ENCODE measurements at places on chromosomes 5 and 9. TPM values are rescaled to one million over a fixed set of nuclear protein-coding genes. Genes with fewer than 3 reads are reported as not detected.

NUTM2F gene
- not detected for total RNA-seq

GLRA1 gene
- not detected for total RNA-seq

IGIP gene
- 13.7 TPM for total RNA-seq

OBP2B gene
- total RNA-seq, result not detected

C1QTNF3 gene
- total RNA-seq, result 1.2 TPM

CCNB1 gene
- total RNA-seq, result 1.2 TPM

CDH18 gene
- not detected for total RNA-seq

DNA sequence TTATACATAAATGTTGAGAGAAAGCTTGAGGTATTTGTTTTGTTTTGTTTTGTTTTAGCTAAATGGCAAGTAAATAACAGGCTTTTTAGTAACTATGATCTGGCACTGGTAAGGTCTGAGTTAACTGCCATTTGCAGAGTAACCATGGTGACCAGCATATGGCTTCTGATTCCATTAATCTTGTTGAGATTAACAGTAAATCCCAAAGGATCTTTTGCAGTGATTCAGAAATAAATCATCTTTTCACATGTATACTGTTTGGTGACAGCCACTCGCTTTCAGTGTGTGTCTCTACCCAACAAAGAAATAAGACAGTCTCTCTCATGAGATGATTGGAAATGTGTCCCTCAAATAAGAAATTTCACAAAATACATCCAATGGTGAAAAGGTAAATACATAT, 235.6 kb downstream of the RAB3C start:
- no peaks in the 10 kb centered on the region for H3K4me1 ChIP-seq
- no peaks in the 10 kb centered on the region for H3K27me3 ChIP-seq
- DNase-seq, result no peak
- no peaks in the 10 kb centered on the region for H3K36me3 ChIP-seq
- H3K4me3 ChIP-seq, result no peak overlapping the region

- no peaks in the 10 kb centered on the region for H3K36me3 ChIP-seq
- peaks cover 8% of the 10 kb centered on the region for H3K4me1 ChIP-seq
Observed at GRCh38 chr5:141412854-141413539, at the start of gene PCDHGA10. TSS of gene PCDHGA10 (plus strand) at chr5:141412987. CDS start at chr5:141413176, 189 bp downstream.

GRCh38 chr9:127987103-127987614, 6.4 kb upstream of the EEIG1 start:
- DNase-seq, result no peak
- H3K27ac ChIP-seq, result peak overlapping the region; percentile 48
- no peaks in the 10 kb centered on the region for H3K27me3 ChIP-seq
- no peaks in the 10 kb centered on the region for H3K36me3 ChIP-seq
- H3K4me1 ChIP-seq, result peaks cover 3% of the 10 kb centered on the region

- H3K4me3 ChIP-seq, result peak overlapping the region; percentile 8
- H3K27me3 ChIP-seq, result no peaks in the 10 kb centered on the region
- H3K27ac ChIP-seq, result peak overlapping the region; percentile 36
- H3K36me3 ChIP-seq, result no peaks in the 10 kb centered on the region
- DNase-seq, result no peak
Observed at GRCh38 chr5:74433255-74433895, 207.2 kb downstream of the ENC1 start.

- no peaks in the 10 kb centered on the region for H3K4me1 ChIP-seq
- no peak overlapping the region for H3K27ac ChIP-seq
- no peak for DNase-seq
- no peaks in the 10 kb centered on the region for H3K27me3 ChIP-seq
- H3K36me3 ChIP-seq, result no peaks in the 10 kb centered on the region
- no peak overlapping the region for H3K4me3 ChIP-seq
Observed at GRCh38 chr9:134627417-134628353, 13.9 kb upstream of the COL5A1 start.

- H3K36me3 ChIP-seq, result no peaks in the 10 kb centered on the region
- no peaks in the 10 kb centered on the region for H3K4me1 ChIP-seq
- no peak overlapping the region for H3K4me3 ChIP-seq
- H3K27ac ChIP-seq, result no peak overlapping the region
- no peak for DNase-seq
Observed at GRCh38 chr5:55188656-55189540, 15.9 kb upstream of the CDC20B start.

GRCh38 chr5:160887780-160888179, 35.8 kb upstream of the ATP10B start:
- no peaks in the 10 kb centered on the region for H3K4me1 ChIP-seq
- no peak for DNase-seq
- no peak overlapping the region for H3K4me3 ChIP-seq
- H3K36me3 ChIP-seq, result no peaks in the 10 kb centered on the region
- H3K27me3 ChIP-seq, result no peaks in the 10 kb centered on the region
- no peak overlapping the region for H3K27ac ChIP-seq

- H3K4me3 ChIP-seq, result no peak overlapping the region
- H3K36me3 ChIP-seq, result no peaks in the 10 kb centered on the region
- no peak for DNase-seq
- no peak overlapping the region for H3K27ac ChIP-seq
- no peaks in the 10 kb centered on the region for H3K27me3 ChIP-seq
- H3K4me1 ChIP-seq, result no peaks in the 10 kb centered on the region
Observed at GRCh38 chr9:137672907-137673791, 54.3 kb downstream of the EHMT1 start.

GRCh38 chr5:132019337-132019736, 7.9 kb upstream of the ACSL6 start:
- H3K27ac ChIP-seq, result no peak overlapping the region
- H3K4me3 ChIP-seq, result no peak overlapping the region
- H3K27me3 ChIP-seq, result no peaks in the 10 kb centered on the region

- no peaks in the 10 kb centered on the region for H3K4me1 ChIP-seq
- no peaks in the 10 kb centered on the region for H3K27me3 ChIP-seq
- no peaks in the 10 kb centered on the region for H3K36me3 ChIP-seq
Observed at GRCh38 chr9:8718121-8718725, 918.6 kb upstream of the DMAC1 start.

DNA sequence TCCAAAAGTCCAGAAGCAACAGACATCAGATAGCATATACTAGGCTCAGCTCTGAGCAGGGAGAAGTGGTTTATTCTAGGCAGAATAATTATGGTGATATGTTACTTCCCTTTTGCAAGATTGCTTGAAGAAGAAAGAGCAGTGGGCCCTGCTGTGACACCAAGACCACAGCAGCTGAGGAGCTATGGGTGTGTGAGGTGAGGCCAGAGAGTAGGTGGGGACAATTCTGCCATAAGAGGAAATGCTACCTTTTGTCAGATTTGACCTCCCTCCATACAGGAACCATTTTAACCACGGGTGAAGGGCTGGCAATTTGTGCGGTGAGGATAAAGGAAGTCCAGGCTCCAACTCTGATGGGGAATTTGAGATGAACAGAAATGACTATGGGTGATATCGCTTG, 51.3 kb downstream of the TNFSF15 start:
- no peak overlapping the region for H3K4me3 ChIP-seq
- H3K4me1 ChIP-seq, result no peaks in the 10 kb centered on the region
- H3K27me3 ChIP-seq, result no peaks in the 10 kb centered on the region
- no peak overlapping the region for H3K27ac ChIP-seq

- no peaks in the 10 kb centered on the region for H3K4me1 ChIP-seq
- H3K27me3 ChIP-seq, result no peaks in the 10 kb centered on the region
- no peaks in the 10 kb centered on the region for H3K36me3 ChIP-seq
- H3K27ac ChIP-seq, result no peak overlapping the region
Observed at GRCh38 chr5:142475102-142475513, 150.3 kb upstream of the SPRY4 start.

- no peak overlapping the region for H3K4me3 ChIP-seq
- H3K27me3 ChIP-seq, result no peaks in the 10 kb centered on the region
- DNase-seq, result no peak
- H3K27ac ChIP-seq, result peak overlapping the region; percentile 28
- no peaks in the 10 kb centered on the region for H3K36me3 ChIP-seq
Observed at GRCh38 chr5:169164481-169164925, 136.4 kb downstream of the SLIT3 start.

DNA sequence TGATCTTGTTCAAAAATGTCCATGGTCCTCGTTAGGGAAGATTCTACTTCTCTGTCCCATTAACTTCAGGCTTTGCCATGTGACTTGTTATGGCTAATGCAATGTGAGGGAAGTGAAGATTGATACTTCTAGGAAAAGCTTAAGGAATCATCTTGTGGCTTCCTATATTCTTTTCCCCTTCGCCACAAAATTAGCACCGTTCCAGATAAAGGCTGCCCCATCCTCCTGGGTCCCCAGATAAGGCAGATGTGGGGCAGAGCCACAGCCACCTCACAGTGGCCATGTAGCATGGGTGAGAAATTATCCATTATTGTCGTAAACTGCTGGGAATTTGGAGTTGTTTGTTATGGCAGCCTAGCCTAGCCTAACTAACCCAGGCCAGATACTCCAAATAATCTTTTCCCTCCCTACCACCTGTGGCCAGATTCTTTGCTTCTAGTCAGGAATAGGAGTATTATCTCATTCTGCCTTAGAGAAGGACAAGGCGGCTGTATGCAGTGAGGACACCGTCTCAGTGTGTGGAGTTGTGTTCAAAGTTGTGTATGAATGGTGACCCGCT, 31.9 kb upstream of the BOD1 start:
- H3K27me3 ChIP-seq, result no peaks in the 10 kb centered on the region
- no peaks in the 10 kb centered on the region for H3K4me1 ChIP-seq
- H3K4me3 ChIP-seq, result no peak overlapping the region
- no peak overlapping the region for H3K27ac ChIP-seq
- no peaks in the 10 kb centered on the region for H3K36me3 ChIP-seq
- no peak for DNase-seq

DNA sequence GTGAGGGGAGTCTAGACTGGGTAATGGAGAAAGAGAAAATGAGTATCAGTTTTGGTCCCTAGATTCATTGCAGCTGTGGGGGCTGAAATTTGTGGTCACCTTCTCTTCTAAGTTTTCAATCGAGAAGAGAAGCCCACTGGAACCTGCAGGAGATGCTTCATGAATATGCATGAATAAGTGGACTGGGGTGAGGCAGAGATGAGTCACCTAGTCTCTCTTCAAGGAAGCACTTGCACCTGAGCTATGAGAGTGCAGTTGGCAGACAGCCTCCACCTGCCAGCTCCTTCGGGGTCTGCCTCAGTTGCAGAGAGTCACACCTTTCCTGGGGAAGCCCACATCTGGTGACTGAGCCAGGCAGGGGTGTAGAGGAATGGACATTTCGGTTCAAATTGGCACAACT, 69.1 kb downstream of the ZNF366 start:
- no peak overlapping the region for H3K4me3 ChIP-seq
- H3K27ac ChIP-seq, result no peak overlapping the region
- no peaks in the 10 kb centered on the region for H3K4me1 ChIP-seq
- no peaks in the 10 kb centered on the region for H3K36me3 ChIP-seq

DNA sequence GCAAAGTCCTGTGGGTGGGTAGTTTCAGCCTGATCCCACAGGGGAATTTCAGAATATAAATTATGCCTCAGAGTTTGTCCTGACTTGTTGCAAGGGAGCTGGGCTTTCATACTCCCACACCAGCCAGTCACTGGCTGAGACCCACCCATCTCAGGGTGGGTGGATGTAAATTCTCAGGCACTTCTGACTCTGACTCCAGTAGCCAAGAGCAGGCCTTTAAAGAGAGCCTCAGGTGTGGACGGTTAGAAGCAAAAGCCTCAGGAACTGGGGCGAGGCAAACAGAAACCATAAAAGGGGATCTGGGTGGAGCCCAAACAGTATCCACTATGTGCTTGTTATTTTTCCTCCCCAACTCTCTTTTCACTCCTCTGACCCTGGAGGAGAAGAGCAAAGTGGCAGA, 28.6 kb upstream of the FBXW11 start:
- peaks cover 4% of the 10 kb centered on the region for H3K4me1 ChIP-seq
- no peak overlapping the region for H3K4me3 ChIP-seq
- H3K27me3 ChIP-seq, result no peaks in the 10 kb centered on the region
- DNase-seq, result no peak

GRCh38 chr5:147156012-147156411, 78.8 kb upstream of the STK32A start:
- no peaks in the 10 kb centered on the region for H3K27me3 ChIP-seq
- H3K4me1 ChIP-seq, result no peaks in the 10 kb centered on the region
- no peak overlapping the region for H3K4me3 ChIP-seq
- H3K36me3 ChIP-seq, result no peaks in the 10 kb centered on the region
- DNase-seq, result no peak
- no peak overlapping the region for H3K27ac ChIP-seq

DNA sequence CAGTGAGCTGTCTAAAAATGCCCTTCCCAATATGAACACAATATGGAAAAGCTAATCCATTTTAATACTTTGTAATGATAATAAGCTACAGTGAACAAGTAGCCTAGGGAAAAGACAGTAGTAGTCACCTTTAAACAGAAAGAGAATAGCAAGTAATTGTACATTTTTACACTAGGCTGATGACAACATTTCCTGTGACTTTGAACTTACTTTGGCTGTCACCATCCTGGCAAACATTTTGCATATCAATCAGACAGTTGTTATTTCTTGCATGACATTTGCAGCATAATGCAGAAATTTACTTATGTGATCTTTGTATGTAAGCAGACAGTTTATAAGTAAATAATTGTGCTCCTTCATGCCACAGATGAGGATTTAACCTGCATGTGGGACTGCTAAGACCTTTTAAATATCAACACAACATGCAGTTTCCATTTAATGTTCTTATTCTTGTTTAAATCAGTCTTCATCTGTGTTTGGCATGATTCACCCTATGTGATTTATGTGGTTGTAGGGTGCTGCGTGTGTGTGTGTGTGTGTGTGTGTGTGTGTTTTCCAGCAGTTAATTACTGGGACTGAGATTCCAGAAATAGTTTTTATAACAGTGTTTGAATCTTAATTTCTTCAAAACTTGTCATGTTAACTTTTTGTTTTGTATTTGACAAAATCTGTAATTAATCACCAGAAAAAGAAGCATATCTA, 997.1 kb upstream of the ARRDC3 start:
- H3K4me3 ChIP-seq, result no peak overlapping the region

DNA sequence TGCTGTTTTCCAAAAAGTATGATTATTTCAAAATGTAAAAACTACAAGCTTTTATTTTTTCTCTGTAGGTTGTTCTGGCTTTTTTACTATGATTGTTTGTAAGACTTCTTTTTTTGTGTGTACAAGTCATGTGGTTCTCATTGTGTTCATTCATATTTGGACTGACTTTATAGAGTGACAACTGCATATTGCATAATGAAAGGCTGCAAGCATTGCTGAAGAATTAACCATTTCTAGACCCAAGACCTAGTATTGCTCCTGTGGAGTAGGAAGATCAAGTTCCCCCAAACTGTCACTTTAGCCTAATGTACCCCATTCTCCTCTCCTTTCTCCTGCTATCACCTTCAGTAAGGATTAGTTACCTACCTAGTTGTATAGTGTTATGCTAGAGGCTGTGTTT, 10.0 kb downstream of the MAP1B start:
- DNase-seq, result no peak
- H3K4me1 ChIP-seq, result no peaks in the 10 kb centered on the region
- H3K27ac ChIP-seq, result no peak overlapping the region

DNA sequence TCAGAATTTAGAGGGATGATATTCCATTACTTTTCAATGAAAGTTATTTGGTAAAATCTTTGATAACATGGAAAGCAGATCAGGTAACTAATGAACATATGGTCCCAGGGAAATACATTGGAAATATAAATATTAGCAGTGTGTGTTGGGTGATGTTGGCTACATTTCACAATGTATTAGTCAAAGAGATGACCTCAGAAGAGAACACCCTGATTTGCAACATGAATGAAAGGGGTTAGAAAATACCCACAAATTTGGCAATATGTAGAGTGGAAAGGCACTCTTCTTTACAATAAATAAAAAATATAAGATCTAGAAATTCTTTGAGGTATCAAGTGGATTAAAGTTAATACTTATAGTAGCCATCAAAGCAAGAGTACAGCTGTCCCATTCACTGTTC, 606.7 kb downstream of the PSAT1 start:
- H3K36me3 ChIP-seq, result no peaks in the 10 kb centered on the region
- H3K27me3 ChIP-seq, result no peaks in the 10 kb centered on the region
- H3K4me1 ChIP-seq, result no peaks in the 10 kb centered on the region
